Activated effector memory CD4-positive, alpha-beta T cell treated with anti-CD3 and anti-CD28 coated beads, Interleukin-2, amount 50 U/mL, for 16 hours (primary cell): ENCODE measurements at places on chromosomes 4 and X.

- DNase-seq: no peak
Measured at GRCh38 chr4:175810073-175810730, 1.9 kb downstream of the GPM6A start.

DNA sequence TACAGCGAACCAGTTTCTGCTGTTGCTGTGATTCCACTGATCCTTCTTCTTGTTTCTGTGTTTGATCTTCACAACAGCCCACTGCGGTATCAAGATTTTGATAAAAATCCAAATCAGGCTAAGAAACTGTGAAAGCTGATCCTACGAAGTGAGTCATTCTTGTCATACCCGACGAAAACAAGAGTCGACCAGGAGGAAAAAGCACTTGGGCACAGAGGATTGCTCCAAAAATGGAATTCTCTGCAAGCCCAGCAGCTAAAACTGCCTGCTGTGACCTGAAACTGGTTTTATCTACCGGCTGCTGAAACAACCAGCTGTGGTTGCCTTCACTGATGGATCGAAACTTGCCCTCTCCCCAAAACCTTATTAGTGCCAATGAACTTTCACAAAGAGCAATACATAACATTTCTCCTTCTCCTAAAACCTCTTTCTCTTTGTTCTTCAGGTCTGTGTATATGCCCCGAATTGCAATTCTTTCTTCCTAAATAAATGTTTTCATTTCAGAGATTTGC, 607.0 kb upstream of the PRKX start:
- no peak for DNase-seq

DNA sequence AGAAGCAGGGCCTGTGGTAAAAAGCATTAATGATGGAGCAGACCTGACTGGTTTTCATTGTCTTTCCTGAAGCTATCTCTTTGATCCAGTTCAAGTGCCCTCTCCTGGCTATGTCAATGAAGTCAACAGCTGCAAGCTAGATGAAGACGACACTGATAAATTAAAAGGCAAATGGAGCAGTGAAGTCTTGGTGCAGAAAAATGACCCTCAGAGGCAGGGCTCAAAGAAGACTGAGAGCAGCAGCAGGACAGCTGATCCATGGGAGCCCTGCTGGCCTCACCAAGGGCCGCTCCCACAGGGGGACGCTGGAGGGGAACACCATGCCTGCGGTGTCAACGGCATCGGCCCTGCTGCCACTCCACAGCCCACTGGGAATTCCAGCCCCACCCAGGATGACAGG, 96.2 kb downstream of the RELL1 start:
- no peak for DNase-seq

- DNase-seq: no peak
Measured at GRCh38 chrX:150615356-150615755, 46.9 kb downstream of the MTM1 start.

DNA sequence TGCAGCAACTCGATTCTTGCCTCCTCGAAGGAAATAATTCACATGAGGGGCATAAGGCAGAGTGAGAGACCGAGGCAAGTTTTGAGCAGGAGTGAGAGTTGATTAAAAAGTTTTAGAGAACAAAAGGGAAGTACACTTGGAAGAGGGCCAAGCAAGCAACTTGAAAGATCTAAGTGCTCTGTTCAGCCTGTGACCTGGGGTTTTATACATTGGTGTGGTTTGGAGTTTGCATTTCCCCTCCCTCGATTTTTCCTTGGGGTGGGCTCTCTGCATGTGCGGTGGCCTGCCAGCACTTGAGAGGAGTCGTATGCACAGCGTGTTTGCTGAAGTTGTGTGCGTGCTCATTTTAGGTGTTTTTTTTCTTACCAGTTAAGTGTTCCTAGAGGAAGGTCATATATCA, 356.4 kb downstream of the KLHL4 start:
- no peak for DNase-seq

- DNase-seq: no peak
Measured at GRCh38 chr4:157151711-157152110, 68.8 kb upstream of the GRIA2 start.

- DNase-seq: no peak
Measured at GRCh38 chrX:115013705-115014104, 3.7 kb downstream of the IL13RA2 start.

DNA sequence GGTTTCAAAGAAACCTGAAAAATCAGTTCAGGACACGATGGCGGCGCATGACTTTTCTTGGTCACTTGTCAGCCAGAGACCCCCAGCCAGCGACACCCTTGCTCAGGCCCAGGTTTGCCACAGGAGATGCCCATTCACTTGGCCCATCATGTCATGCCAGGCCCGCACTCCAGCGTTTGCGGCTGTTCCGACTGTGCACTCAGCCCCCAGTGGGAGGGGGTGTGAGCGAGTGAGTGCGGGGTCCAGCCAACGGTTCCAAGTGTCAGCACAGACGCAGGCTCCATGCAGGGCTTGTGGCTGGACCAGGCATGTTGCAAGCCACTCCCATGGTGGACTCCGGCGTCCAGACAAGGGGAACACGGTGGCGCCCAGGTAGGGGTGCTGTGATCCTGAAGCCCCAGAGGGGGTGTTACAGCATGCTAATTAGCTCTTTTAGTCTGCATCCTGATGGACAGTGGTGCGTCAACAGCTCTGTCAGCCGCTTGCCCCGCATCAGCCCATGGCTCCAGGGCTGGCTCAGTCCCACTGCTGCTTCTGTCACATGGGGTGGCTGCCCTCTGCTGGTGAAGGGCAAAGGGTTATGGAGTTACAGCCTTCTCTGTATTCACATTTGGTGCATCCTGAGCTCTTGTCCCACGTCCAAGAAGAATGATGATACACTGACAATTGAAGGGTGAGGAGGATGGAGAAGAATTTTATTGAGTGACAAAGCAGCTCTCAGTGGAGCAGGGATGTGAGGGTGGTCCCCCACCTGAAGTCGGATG, 3.7 kb upstream of the MAEA start:
- peak; percentile 76 for DNase-seq

GRCh38 chr4:177555007-177555574, 112.9 kb upstream of the AGA start:
- DNase-seq: no peak

GRCh38 chr4:8641931-8642650, 49.5 kb downstream of the CPZ start:
- peak; percentile 46 for DNase-seq

DNA sequence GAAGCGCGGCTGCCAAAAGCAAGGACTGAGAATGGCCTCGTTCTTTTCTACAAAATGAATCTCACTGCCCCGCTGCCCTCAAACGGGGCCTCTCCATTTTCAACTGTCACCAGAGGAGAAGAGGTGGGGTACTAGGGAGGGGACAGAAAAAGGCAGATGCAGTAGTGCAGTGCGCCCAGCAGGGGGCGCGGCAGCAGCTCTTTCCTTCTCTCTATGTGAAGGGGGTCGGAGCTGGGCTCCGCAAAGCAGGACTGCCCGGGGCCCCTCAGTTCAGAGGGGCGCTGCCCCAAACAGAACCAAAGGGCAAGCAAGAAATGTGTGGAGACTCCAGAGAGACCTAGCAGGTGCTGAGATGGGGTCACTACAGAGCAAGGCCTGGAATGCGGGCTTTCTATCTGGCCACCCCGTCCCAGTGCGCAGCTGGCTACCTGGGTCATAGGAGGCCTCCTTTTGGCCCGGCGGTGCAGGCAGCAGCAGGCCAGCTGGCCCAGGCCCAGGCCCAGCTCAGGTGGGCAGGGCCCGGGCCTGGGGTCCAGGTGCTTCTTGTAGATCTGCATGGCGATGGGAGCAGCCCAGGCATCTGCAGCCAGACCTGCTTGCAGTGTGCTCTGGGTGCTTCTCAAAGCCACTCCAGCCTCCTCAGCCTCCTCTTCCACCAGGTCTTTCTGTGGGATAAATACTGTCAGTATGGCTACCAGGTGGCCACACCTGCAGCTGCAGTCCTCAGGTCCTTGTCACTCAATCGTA, 5.9 kb downstream of the IRAK1 start:
- DNase-seq: peak; percentile 81

- no peak for DNase-seq
Measured at GRCh38 chrX:65578346-65578745, 43.8 kb upstream of the LAS1L start.

DNA sequence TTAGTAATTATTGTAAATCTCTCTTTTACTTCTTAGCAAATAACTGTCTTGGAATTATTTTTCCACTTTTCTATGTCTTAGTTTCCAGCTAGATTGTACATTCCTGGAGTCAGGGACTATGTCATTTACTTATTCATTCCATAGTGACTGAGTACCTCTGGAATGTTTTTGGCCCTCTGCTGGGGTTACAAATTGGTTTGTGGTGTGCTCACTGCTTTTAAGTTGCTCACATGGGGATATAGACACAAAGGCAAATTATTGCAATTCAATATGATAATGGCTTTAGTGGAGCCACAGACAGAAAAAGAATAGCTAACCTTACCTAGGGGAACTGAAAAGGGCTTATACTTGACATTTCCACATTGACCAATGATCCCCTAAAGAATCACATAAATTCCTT, 63.7 kb upstream of the PDGFRA start:
- no peak for DNase-seq

- DNase-seq: no peak
Measured at GRCh38 chr4:156558373-156559025, 413.1 kb downstream of the PDGFC start.

- DNase-seq: no peak
Measured at GRCh38 chrX:49675075-49675719, 20.6 kb downstream of the PAGE1 start.

DNA sequence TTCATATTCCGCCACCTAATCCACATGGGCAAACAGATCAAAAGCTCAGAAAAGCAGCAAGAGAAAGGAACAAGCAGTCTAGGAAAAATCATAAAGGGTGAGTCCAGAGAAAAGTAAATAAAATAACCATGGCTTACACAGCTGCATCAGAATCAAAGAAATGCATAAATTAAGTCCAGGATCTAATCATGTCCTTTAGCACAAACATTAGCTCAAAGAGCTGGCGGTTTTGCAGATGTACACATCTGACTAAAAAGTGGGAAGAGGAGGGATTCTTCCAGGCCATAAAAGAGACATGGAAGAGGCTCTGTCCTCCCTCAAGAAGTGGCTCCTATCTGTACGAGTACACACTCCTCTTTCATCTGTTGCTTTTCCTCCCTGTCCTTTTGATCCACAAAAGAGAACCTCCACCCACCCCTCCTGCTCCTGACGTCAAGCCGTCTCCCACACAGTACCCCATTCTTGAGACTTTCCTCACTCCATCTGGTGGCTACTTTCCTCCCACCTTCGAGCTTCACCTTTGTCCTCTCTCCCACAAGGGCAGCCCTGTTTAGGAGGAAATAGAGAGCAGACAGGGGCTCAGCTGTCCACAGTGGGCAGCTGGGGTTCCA, 92.5 kb downstream of the RASL11B start:
- no peak for DNase-seq

- DNase-seq: no peak
Measured at GRCh38 chr4:169311643-169312365, 41.0 kb upstream of the SH3RF1 start.

DNA sequence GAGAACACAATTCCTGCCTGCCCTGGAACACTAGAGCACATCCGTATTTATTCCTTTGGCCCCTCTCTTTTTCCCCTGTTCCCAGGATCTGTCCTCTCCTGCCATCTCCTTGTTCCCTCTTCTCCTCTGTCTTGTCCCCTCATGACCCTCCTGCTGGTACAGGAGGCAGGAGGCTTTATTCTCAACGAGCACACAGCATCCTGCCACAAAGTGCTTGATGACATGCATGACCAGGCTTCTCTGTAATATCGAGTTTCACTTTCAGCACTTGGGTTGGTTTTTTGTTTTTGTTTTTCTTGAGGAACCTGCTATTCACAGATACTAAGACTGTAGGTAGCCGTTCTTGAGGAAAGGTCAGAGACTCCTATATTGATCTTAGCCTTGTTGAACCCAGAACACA, 35.3 kb downstream of the NALF2 start:
- DNase-seq: no peak

DNA sequence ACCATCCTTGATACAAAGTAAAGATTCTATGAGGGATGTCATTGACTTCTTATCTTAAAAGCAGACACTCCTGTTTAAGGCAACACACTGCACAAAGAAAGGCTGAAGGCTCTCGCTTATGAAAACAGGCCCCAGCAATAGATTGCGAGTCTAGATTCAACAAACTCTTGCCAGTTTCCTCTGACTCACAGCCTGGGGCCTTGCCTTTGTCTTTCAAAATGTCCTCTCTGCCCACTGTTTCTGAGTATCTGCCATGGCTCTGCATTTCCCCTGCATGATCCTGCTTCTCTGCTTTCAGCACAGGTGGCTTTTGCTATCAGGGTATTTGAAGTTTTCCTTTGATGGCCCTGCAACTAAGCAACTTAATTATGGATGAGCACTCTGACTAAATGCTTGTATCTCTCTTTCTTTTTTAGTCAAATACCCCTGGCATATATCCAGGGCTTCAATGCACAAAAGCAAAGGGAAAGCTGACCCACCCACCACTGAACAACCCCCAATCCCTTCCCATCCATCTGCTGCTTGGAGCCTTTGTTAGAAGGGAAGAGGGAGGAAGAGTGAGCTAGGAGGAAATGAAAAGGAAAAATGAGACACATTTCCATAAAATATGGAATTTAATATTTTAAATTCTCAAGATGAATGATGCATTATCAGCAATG, 32.2 kb downstream of the NDP start:
- no peak for DNase-seq

GRCh38 chr4:8350841-8351461, 81.4 kb downstream of the HTRA3 start:
- peak; percentile 46 for DNase-seq

- DNase-seq: no peak
Measured at GRCh38 chr4:2330091-2331042, 68.5 kb upstream of the MXD4 start.

DNA sequence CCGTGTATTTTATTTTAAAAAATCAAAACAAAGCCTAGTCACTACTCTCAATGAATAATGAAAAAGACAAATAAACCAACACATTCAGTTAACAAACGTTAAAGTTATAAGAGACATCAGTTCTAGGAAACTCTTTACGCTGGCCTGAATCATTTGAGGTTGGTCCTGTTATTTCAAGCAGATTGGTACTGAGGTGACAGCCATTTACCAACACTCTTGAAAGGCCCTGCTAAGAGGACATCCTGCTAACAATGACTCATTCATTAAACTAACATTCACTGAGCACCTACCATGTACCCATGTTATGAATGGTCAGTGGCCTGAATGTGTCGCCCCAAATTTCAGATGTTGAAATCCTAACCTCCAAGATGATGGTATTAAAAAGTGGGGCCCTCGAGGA, 57.1 kb upstream of the ADGRG2 start:
- DNase-seq: no peak

DNA sequence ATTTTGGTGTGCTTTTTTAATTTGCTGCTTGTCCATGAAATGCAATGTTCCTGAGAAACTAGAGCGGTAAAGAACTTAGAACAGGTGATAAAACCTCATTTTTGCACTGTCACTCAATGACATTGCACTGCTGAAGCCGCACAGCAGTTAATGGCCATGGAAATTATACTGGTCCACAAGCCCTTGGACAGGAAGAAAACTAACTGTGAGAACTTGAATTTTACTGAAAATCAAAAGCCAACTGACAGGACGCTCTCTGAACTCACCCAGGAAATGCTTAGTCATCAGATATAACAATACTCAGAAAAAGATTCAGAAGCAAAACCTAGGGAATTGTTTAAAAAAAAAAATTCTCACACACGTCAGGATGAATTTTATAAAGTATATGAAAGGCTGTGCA, 246.4 kb upstream of the SLC7A11 start:
- no peak for DNase-seq
